Breast epithelium (tissue), 4 donors: ENCODE measurements at places on chromosomes 11 and 22.

- no peak for DNase-seq
These were observed 7.6 kb upstream of the RBFOX2 start for GRCh38 chr22:36036167-36036624.

- DNase-seq = no peak
These were observed 14.3 kb downstream of the MYO7A start for GRCh38 chr11:77142091-77142975.

DNA sequence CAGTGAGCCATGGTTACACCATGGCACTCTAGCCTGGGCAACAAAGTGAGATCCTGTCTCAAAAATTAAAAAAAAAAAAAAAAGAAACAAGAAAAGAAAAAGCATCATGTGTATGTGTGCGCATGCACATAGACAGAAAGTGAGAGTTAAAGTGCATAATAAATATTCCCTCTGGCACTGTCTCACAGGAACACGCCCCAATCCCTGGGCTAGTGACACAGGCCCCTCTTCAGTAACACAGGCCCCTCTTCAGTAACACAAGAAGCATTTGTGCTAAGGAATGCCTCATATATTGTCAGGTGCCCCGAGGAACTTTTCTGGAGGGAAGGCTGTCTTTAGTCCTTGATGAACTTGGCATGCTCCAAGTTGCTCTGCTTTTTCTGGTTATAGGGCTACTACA, 57.5 kb downstream of the RPL27A start:
- no peak for DNase-seq

- DNase-seq = no peak
These were observed 1.4 kb upstream of the PPARA start for GRCh38 chr22:46148816-46149511.

GRCh38 chr11:114196997-114197703, 99.0 kb upstream of the NNMT start:
- no peak for DNase-seq

DNA sequence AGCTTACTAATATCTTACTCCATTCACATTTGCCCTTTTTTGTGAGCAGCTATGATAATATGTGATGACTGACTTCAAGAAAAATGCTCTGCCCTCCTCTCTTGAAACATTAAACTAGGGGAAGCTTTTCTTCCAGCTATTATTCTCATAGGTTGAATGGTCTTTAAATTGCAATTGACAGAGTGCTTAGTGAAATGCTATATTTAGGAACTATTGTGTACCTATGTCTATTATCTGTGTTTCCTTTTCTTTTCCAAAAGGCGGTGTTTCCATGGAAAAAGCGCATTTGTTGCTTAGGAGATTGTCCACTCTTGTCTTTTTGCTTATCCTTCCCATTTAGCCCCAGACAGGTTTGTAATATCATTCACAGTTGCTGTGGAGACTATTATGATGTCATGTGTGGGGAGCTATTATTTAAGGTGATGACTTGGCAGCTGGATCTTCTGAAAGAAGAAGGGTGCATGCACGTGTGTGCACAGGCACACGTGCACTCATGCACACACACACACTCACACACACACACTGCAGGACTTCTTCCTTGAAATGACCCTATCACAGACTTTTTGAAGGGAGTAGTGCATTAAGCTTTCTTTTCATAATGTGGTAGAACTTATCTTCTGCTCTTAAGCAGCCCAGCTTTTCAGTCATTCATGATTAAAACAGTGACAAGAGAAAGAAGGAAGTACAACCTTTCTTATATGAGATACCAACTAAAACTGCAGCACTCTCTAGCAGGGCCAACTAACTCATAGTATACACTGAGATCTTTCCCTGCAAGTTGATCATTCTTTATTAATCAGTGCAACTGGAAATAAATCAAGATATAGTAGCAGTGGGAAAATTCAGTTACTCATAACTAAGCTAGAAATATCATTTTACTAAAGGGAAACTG, 340.8 kb upstream of the MTNR1B start:
- no peak for DNase-seq

DNA sequence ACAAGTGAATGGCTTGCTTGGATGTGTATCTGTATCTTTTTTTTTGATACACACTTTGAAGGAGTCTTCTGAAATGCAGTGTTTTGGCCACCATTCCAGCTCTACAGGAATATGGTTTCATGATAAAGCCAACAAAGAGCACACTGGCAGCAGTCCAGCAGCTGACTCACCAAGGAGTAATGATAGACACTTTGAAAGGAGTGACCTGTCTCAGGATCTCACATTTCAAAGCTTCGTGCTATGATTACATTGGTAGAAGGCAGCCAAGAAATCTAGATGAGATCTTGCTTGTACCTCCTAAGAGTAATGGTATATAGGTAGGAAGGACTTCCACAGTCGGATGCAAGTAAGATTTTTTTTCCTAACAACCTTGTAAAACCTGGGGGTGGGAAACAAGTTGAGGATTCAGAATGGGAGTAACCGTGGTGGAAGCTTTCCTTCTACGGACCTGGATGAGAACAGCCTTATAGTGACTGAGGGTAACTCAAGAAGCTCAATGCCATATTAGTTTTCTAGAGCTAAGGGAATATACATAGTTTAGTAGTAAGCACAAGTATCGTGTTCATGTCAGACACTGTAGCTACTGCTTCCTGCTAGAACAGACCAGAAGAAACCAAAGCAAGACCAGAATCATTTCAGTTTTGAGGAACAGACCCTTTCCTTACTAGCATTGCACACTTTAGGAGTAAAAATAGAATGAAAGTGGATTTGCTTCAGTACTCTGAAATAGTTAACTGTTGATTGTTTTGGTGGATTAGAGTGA, 25.0 kb downstream of the MTMR3 start:
- peak; percentile 71 for DNase-seq

GRCh38 chr22:50245214-50246072, 620 bp upstream of the TUBGCP6 start:
- no peak for DNase-seq

- DNase-seq = no peak
These were observed 6.9 kb downstream of the DLG2 start for GRCh38 chr11:85620256-85620655.

- DNase-seq = no peak
These were observed 60.9 kb upstream of the USP47 start for GRCh38 chr11:11780858-11781257.

DNA sequence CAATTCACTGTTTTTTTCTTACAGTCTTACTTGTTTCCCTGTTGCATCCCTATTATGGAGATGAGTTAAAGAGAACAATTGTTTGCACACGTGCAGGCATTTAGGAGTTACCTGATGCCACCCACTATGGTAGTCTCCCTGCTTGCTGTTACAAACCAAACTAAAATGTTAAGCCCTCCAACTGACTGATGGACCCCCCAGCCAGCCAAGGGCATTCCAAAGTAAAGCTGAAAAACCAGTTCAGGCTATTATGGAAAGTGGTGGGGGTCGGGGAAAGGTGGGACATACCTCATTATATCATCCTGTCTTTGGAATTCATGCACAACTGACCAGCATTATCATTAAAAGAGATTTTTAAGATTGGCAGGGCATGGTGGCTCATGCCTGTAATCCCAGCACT, 47.0 kb upstream of the GNAZ start:
- no peak for DNase-seq

- DNase-seq = no peak
These were observed 588.9 kb downstream of the ETS1 start for GRCh38 chr11:127998421-127998820.

DNA sequence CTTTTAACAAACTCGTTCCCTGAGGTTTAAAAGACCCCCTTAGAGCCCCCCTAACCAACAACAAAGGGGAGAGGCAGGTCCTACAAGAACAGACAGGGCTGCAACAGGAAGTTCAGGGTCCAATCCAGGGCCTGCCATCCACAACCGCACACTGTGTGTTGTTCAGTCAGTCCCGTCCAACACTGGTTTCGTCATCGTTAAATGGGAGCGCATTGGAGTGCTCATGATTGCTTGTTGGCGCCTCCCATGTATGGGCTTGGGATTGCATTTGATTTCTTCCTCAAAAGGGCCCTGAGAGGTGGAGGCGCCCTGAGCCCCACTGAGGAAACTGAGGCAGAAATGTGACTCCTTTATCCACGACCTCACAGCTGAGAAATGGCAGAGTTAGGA, 174.1 kb downstream of the MN1 start:
- DNase-seq = no peak

DNA sequence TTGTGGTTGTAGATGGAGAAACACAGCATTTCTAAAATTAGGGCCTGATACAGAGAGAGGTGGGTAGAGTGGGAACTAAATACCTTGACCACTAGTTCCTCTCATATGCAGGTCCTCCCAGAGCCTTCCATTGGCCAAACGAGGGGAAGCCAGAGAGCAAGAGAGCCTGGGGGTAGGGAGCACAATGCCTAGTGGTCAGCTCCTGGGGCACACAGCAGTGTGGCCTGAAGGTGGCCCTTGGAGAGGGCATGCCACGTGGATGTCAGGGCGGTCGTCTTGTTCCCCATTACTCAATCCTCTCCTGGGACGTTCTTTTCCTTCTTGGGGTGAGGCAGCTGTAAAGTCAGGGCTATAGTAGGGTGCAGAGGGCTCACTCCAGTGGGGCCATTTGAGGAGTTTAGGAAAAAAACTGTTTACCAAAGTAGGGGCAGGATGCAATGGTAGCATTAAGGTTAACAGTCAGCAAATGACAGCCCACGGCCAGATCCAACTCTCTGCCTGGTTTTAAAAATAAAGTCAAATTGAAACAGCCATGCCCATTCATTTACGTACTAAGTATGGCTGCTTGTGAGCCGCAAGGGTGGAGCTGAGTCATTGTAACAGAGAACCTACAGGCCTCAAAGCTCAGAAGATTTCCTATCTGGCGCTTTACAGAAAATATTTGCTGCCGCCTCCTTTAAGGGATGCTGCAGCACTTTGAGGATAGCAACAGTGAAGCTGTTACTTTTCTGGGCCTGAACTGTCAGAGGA, 7.6 kb downstream of the MYO18B start:
- no peak for DNase-seq

GRCh38 chr11:7292922-7293321, 41.2 kb downstream of the SYT9 start:
- DNase-seq = no peak

- no peak for DNase-seq
These were observed 107.9 kb upstream of the BMAL1 start for GRCh38 chr11:13169709-13170108.

DNA sequence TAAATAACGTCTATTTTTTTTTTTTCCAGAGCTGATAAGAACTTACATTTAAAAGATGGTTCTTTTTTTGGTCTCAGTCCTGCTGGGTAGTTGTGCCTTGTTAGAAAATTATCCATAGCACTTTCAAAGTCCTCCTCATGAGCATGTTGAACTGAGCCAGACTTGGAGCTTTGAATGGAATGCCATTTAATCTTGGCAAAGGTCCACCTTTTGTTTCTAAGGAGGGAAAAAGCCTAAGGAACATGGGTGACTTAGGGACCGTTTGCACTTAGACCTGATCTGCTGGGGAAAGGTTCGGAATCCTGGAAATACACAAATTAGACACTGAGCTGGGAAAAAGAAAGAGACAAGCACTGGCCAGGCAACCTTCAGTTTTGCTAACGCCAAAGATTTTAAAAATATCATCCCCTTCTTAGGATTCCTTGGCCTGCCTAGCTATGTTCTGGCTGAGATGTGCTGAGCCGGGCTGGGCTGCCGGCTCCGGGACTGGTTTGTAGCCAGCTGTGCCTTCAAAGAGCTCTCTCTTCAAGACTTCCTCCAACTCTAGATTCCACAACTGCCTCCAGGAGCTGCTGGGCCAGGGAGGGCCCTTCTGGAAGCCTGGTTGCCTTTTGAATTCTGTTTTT, 67.4 kb downstream of the ENDOD1 start:
- peak; percentile 72 for DNase-seq

DNA sequence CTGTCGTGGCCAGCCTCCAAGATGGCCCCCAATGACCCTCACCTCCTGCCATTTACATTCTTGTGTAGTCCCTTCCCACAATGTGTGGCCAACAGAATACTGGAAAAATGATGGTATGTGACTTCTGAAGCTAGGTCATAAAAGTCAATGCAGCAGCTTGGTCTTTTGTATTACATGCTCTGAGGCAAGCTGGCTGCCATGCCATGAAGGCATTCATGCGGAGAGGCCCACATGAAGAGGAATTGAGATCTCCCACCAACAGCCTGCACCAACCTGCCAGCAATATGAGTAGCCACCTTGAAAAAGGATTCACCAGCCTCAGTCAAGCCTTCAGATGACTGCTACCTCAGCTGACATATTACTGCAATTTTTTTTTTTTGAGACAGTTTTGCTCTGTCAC, 4.6 kb downstream of the MRTFA start:
- no peak for DNase-seq

- no peak for DNase-seq
These were observed 310.5 kb downstream of the BRD1 start for GRCh38 chr22:49517211-49517610.

DNA sequence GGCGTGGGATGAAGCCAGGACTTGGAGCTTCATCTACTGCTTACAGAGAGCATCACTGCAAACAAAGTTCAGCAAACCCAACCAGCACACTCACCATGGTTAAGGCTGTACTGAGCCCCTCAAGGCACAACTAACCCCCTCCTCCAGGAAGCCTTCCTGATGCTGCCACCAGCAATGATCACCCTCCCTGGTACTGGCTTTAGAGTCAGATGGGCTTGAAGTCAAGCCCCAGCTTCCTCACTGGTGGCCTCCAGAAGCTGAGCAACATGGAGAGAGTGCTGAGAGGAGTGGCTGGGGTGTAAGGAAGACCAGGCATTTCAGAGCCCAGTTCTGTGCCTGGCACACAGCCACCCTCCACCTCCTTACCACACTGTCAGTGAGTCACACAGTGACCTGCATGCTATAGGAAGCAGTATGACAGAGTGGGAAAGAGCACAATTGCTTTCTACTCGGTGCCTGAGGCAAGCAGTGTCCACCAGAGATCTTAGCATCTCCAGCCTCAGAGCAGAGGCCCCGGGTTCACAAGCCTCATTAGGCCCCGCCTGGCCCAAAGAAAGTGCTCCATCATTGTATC, 24.7 kb upstream of the BAIAP2L2 start:
- no peak for DNase-seq

DNA sequence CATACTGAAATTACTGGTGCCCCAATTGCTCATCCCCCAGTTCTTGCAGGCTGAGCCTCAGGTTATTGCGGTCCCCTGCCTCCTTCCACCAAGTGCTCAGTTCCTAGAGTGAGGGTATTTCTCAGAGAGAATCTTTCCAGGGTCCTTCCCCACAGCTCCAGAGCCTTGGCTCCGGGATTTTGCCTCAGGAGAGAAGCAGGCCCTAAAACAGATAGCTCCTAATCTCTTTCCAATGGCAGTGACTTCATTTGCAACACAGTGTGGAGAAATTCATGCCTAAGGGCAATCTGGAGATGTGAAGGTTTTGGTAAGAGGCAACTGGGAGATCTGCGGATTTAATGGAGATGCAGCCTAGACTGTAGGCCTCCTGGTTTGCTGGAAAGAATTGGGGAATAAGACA, 2.9 kb downstream of the NF2 start:
- DNase-seq = no peak

DNA sequence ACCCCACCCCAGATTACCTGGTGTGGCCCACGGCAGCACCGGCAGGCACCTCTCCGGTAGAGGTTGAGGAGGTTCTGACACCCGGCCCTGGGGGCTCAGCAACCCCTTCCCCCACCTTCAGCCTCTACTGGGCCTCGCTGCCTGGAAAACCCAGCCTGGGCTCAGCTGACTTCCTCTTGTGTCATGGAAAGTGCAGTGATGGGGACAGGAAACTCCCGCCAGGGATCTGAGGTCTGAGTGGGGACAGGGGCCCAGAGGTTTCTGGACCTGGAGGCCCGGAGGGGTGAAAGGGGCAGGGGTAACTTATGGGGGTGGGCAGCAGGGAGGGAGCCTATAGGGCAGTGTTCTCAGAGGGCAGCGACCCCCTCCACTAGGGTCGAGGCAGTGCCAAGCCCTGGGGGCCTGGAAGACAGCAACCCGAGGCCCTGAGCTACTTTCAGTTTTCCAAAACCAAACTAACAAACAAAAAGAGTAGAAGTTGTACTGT, 10.0 kb upstream of the CD5 start:
- no peak for DNase-seq

GRCh38 chr11:68686486-68686885, 2.1 kb downstream of the GAL start:
- no peak for DNase-seq
